ENCODE measurements at places on chromosomes 12 and 14.

DNA sequence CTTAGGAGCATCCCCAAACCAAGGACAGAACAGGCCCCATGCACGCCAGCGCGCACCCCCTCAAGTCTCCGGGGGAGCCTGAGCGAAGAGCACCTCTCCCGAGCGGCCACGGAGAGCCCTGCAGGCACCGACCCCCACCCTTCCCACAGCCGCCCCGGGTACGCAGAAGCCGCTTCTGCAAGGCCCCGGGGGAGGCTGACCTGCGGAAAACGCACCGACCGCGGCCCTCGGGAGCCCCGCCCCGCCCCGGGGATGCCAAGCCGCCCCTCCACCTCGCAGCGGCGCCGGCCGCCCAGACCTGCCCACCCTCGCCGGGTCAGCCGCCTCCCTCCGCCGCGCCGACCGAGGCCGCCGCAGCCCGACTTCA lies 385 bp downstream of the CAPRIN2 start:
- DNase-seq = no peak

GRCh38 chr12:78028426-78028825 lies 197.7 kb downstream of the NAV3 start:
- no peak for DNase-seq

GRCh38 chr12:87142342-87142741 lies 886.2 kb upstream of the MGAT4C start:
- no peak for DNase-seq

- DNase-seq = no peak
Observed at GRCh38 chr14:50109342-50109741, 7.0 kb downstream of the VCPKMT start.

GRCh38 chr14:70907996-70908934 lies 1.0 kb downstream of the PCNX1 start:
- DNase-seq = peak; percentile 68

DNA sequence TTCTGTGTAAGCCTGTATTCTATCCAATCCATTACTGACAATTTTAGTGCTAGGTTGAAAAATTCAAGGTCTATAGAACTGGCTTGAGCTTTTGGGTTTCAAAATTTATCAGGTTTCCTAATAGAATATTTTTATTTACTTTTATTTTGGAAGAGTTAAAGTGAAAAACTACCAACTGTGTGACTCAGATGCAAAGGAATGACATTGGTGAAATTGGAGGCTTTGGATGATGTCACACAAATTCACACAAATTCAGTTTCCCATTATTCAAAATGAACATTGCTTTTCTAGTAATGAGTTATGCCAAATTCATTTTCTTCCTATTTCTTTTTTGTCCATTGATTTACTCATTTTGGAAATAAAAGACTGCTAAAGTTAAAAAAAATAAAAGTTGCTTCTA lies 186.9 kb downstream of the ALX1 start:
- no peak for DNase-seq

All from activated CD8-positive, alpha-beta memory T cell treated with anti-CD3 and anti-CD28 coated beads, Interleukin-2, amount 50 U/mL, for 4 hours (primary cell).